ENCODE measurements at places on chromosomes 3 and 15. TPM values are rescaled to one million over a fixed set of nuclear protein-coding genes. Genes with fewer than 3 reads are reported as not detected.

Gene CCDC9B
- total RNA-seq = 155 TPM

Gene MEIS2
- 36.0 TPM for total RNA-seq

Gene ZNF80
- total RNA-seq = not detected

Gene GOLGA8M
- total RNA-seq = 2.5 TPM

Gene FOXL2
- not detected for total RNA-seq

Gene SCAMP5
- 3.0 TPM for total RNA-seq

Gene PLA2G4D
- not detected for total RNA-seq
